ENCODE measurements at places on chromosomes 2 and 18.

DNA sequence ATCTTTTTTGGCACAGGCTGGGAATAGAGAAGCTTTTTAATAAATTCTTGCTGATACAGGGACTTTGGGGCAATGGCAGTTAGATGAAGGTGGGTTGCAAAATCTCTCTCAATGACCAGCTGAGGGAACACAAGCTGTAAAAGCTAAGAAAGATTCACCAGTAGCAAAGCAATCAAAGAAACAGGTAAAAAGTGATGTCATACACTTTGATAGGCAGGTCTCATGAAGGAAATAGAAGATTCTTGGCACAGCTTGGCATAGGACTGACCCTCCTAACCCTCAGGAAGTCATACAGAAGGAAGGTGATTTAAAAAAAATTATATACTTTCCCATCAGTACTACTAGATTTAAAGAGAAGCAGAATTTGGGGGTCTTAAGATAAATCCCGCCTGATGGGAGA, 263.6 kb downstream of the LPIN1 start:
- no peak for DNase-seq

DNA sequence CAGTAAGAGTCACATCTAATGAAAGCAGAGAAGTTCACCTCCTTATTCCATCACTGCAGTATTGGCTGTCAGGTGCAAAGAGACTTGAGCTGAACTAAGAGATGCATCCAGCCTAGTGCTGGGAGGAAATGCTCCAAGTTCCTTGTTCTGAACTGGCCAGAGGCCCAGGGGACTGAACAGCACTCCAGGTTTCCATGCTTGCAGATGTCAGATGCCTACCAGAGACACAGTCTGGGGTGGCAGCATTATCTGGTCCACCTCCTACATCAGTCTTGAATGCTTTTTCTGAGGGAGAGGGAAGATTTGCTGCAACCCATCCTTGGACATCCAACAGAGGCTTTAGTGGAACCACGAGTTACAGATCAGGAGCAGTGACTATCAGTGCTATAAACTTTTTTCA, 331.3 kb downstream of the CYRIA start:
- no peak for DNase-seq

DNA sequence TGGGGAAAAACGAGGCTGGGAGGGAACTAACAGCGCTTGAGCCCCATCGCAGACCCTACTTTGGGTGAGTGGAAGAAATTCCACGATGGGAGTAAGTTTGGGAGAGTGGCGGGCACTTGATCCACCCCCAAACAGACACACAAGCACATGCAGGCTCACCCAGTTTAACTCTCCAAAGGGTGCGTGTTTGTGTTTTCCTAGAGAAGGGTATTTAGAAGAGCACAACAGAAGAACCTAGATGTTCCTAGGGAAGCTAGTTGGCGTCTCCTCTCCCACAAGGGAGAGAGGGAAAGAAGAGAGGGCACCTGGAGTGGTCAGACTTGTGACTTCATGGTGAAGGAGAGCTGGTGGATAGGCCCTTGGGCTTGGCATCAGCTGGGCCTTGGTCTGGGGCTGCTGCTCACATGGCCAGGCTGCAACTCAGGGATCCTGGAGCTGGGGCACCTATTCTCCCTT, 3.2 kb downstream of the GATA6 start:
- DNase-seq, result no peak

- no peak for DNase-seq
Measured at GRCh38 chr2:8475349-8476031, 206.4 kb upstream of the ID2 start.

DNA sequence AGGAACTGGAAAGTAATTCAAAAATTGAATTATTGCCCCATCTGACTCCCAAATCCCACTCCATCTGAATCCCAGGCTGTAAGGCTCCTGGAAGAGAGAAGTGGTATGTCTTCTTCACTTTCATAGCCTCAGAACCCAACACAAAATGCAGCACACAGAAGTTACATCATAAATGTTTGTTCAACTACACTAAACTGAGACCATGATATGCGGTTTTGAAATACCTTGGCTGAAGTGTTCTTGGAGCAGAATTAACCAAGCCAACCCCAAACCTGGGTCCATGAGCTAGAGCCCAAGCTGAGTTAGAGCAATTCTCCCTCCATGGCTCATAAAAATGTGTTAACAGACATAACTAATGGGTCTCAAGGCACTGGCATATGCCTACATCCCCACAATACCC, 23.3 kb downstream of the NEB start:
- no peak for DNase-seq

DNA sequence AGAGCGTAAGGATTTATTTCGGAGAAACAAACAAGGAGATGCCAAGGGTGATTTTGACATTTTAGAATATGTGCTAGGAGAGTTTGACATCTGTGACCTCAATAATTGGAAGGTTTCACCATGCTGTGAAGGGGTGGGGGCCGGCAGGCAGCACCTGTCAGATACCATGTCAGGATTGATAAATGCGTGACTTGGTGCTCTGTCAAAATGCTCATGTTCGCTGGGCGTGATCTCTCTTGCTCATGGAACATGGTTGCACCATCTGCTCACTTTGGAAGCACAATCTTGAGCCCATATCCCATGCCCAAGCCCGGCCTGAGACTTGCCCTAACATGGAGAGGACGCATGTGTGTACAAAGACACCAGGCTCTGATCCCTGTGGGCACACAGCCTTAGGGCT, 347.6 kb downstream of the RNF144A start:
- no peak for DNase-seq
